Activated T-cell treated with anti-CD3 and anti-CD28 coated beads, Interleukin-2, amount 50 U/mL, for 72 hours (primary cell): ENCODE measurements at places on chromosomes 3 and 15. TPM values are rescaled to one million over a fixed set of nuclear protein-coding genes. Genes with fewer than 3 reads are reported as not detected.

ATOSA gene
- total RNA-seq: 37.2 TPM

CCR8 gene
- 1.7 TPM for total RNA-seq

CHL1 gene
- not detected for total RNA-seq

DNA sequence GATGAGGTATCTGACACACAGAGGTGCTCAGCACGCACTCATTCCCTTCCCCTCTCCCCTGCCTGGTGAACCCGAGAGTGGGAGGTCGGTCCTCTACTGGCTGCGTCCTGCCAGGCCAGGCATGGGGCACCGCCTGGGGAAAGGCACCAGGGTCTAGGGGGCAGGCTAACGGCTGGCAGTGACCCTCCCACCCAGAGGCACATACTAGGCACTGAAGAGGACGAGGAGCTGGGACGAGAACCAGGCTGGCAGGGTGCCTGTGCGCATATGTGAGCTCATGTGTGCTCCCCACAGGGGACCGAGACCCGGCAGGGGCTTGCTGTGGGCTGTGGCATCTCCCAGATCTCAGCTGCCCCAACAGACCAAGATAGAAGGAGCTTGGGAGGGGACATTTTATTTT is 86.7 kb downstream of the IQSEC1 start:
- no peaks in the 10 kb centered on the region for H3K27me3 ChIP-seq
- H3K36me3 ChIP-seq: no peaks in the 10 kb centered on the region
- DNase-seq: no peak
- no peak overlapping the region for H3K4me3 ChIP-seq
- peaks cover 43% of the 10 kb centered on the region for H3K4me1 ChIP-seq
- no peak overlapping the region for H3K27ac ChIP-seq

GRCh38 chr3:196047391-196048030 is 34.4 kb downstream of the TFRC start:
- no peak for DNase-seq
- H3K4me1 ChIP-seq: no peaks in the 10 kb centered on the region
- no peak overlapping the region for H3K27ac ChIP-seq
- no peak overlapping the region for H3K4me3 ChIP-seq
- H3K27me3 ChIP-seq: no peaks in the 10 kb centered on the region
- H3K36me3 ChIP-seq: peaks cover 29% of the 10 kb centered on the region

GRCh38 chr3:184563941-184564684 is 2.5 kb downstream of the EPHB3 start:
- H3K27ac ChIP-seq: no peak overlapping the region
- H3K36me3 ChIP-seq: no peaks in the 10 kb centered on the region
- H3K4me1 ChIP-seq: peaks cover 16% of the 10 kb centered on the region
- DNase-seq: no peak

GRCh38 chr3:187843654-187844053 is 98.4 kb upstream of the BCL6 start:
- H3K27ac ChIP-seq: no peak overlapping the region
- H3K4me3 ChIP-seq: no peak overlapping the region
- peaks cover 10% of the 10 kb centered on the region for H3K4me1 ChIP-seq

- no peaks in the 10 kb centered on the region for H3K27me3 ChIP-seq
- H3K36me3 ChIP-seq: no peaks in the 10 kb centered on the region
- H3K4me1 ChIP-seq: peaks cover 49% of the 10 kb centered on the region
- H3K4me3 ChIP-seq: no peak overlapping the region
These were observed 130.9 kb downstream of the CHSY1 start for GRCh38 chr15:101120987-101121386.

DNA sequence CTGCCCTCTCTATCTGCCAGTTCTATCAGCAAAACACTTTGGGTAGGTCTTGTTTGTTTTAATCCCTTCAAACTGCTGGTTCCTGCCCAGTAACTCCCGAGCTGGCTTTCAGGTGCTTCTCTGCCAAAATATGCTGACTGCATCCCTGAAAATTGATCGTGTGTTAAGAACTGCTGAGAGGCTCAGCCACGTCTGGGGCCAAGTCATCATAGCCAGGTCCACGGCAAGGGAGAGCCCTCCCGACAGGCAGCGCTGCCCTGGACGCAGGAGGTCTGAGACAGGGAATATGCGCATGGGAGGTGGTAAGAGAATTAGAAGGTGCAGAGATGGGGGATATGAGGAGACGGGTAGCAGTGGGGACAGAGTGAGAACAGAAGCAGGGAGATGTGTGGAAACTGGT is 179.7 kb upstream of the TOPAZ1 start:
- no peak overlapping the region for H3K27ac ChIP-seq
- H3K27me3 ChIP-seq: peaks cover 55% of the 10 kb centered on the region
- no peak for DNase-seq
- H3K36me3 ChIP-seq: no peaks in the 10 kb centered on the region

- H3K4me3 ChIP-seq: no peak overlapping the region
- no peaks in the 10 kb centered on the region for H3K27me3 ChIP-seq
- H3K4me1 ChIP-seq: no peaks in the 10 kb centered on the region
These were observed 73.9 kb upstream of the SLC24A5 start for GRCh38 chr15:48046813-48047438.
